CD8-positive, alpha-beta T cell (primary cell): ENCODE measurements at places on chromosomes 3 and 15.

- DNase-seq, result no peak
Measured at GRCh38 chr15:70185251-70185711, 87.6 kb upstream of the TLE3 start.

DNA sequence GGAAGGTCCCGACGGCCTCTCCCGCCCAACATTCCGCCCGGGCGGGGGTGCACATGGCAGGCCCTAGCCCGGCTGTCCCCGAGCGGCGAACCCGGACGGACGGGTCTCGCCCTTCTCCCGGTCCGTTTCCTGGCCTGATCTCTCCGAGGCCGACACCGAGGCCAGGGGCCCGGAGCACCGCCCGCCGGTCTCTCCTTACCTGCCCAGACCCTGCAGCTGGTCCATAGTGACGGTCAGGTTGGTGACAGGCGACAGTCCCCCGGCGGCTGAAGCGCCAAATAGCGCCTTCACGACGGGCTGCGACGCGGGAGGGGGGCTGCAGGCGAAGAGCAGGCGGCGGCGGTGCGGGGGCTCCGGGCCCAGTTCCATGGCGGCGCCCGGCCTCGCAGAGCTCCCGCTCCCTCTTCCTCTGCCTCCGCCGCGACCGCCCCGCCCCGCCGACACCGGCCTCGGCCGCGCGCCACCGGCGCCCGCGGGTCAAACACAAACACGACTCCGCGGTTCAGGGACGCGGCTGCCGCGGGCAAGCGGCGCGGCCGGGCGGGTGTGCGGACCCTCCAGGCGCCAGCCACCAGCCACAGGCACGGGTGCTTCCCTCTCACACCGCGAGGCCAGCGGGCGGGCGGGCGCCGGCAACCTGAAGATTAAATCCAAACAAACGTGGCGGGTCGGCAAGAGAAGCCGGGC is 495 bp downstream of the CDC25A start:
- DNase-seq, result no peak

DNA sequence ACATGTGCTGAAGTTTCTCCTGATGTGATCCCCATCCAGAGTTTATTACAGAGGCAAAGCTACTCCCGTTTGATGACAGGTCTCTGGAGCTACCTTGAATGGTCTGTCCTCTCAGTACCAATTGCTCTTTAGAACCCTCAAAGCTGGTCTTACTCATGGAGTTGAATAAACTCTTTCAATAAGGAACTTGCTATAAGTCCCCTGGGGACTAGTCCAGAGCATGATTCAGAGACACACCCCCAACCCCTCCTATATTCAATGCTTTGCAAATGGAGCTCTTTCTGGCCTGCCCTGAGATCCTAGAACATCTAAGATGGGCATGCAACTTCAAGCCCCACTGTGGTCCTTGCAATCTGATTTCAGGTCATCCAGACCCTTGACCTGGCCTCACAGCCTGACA is 23.9 kb upstream of the TPM1 start:
- DNase-seq, result no peak

DNA sequence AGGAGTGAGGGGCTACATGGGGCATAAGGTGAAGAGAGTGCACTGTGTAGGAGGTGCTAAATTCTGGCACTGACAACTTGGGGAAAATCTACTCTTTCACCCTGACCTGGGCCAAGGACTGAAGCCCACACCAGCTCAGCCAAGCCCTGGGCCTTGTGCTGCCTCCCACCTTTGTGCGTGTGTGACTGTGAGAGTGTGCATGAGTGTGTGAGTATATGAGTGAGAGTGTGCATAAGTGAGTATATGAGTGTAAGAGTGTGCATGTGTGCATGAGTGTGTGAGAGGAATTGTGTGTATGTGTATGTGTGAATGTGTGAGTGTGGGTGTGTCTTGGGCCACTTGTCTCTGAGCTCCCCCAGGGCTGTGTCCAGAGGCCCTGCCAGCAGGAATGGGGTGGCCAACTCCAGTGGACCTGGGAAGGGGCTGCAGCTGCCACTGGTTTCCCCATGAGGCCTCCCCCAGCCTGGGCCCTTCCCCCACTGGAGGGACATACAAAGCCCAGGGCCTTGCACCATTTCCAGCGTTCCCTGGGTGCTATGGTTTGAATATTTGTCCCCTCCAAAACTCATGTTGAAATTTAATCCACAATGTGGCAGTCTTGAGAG is 15.2 kb downstream of the C3orf22 start:
- DNase-seq, result no peak

- DNase-seq, result no peak
Measured at GRCh38 chr3:152611905-152612304, 223.0 kb upstream of the P2RY1 start.

DNA sequence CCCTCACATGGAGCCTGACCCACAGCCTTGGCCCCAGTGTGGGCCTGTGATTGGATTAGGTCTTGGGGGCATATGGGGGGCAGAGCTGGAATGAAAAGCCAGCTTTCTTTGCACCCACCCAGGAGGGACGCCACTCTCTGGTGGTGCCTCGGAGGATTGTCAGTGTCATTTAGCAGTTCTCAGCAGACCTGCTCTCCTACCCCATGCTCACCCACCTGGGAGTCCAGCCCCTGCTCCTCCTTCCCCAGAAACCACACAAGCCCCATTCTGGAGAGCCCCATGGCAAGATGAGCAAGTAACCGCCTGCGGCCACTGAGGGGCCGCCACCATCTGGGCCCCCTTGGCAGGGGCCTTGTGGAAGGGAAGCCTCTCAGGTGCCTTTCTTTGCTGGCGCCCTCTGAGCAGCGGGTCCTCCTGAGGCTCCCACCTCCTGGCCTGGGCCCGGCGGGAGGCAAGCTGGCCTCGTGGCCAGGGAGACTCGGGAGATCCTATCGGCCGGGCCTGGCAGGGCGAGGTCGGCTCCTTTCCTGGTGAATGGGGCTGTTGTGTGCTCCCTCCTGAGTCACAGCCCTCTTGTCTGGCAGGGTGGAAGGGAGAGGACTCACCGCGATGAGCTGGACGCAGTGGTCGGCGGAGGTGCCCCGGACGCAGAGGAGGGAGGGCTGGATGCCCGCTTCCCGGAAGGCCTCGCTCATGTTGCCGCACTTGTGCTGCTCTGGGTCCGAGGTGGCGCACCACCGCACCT is 2.3 kb downstream of the MELTF start:
- no peak for DNase-seq

DNA sequence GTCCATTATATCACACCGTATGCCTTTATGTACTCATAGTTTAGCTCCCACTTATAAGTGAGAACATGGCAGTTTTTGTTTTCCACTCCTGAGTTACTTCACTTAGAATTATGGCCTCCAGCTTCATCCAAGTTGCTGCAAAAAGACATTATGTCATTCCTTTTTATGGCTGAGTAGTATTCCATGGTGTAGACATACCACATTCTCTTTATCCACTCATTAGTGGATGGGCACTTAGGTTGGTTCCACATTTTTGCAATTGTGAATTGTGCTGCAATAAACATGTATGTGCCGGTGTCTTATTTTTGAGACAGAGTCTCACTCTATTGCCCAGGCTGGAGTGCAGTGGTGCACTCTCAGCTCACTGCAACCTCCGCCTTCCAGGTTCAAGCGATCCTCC is 74.1 kb upstream of the IQSEC1 start:
- DNase-seq, result no peak

DNA sequence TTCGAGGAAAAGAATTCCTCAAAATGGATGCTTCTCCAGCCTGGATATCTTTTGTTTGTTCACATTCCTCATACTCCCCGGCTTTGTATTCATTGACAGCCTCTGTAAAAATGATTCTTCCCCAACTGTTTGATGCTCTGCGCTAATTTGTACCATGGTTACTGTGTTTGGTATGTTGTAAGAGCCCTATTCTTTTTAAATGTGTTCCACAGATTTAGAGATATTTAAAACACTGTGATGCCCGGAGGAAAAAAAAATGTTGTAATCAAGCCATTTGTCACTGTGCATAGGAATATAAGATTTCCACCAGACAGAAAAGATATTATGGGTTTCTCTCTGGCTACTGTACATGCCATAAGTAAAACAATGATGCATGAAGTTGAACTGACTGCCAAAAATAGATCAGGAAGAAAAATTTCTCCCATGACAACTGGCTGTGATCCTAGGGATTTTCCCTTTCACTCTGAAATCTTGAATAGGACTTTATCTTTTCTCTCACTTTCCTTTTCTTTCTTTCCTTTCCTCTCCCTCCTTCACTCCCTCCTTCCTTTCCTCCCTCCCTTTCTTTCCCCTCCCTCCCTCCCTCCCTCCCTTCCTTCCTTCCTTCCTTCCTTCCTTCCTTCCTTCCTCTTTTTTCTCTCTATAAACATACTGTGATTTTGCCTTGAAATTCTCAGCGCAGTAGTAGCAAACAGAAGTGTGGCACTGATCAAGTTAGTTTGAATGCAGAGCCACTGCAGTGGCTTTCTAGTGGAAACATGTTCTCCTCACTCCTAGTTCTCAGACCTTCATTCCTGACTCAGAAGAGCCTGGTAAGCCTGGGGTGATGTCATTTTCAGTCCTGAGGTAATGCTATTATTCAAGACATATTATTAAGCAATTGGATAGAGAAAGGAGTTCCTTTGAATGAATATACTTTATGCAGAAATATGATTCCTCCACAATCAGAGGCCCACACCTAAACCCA is 254.9 kb upstream of the TBL1XR1 start:
- DNase-seq, result no peak

DNA sequence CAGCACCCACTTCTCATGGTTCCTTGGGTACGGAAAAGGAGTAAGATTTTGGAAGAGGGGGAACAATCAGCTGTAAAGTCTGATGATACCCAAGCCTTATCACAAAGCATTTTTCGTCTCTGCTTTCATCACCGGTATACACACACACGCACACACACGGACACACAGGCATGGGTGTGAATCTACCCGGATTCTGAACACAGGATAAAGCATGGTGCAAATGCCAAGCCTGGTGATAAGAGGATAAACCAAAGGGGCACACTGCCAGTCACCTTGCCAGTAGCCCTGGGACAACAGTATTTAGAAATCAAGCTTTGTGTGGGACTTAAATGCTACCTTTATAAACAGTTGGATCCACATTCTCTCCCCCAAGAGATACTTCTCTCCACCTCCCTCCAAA is 22.2 kb downstream of the FAM174B start:
- DNase-seq, result no peak

- DNase-seq, result no peak
Measured at GRCh38 chr15:85581495-85581894, 201.1 kb downstream of the AKAP13 start.

GRCh38 chr15:57506422-57506821 is 85.3 kb upstream of the MYZAP start:
- DNase-seq, result no peak

DNA sequence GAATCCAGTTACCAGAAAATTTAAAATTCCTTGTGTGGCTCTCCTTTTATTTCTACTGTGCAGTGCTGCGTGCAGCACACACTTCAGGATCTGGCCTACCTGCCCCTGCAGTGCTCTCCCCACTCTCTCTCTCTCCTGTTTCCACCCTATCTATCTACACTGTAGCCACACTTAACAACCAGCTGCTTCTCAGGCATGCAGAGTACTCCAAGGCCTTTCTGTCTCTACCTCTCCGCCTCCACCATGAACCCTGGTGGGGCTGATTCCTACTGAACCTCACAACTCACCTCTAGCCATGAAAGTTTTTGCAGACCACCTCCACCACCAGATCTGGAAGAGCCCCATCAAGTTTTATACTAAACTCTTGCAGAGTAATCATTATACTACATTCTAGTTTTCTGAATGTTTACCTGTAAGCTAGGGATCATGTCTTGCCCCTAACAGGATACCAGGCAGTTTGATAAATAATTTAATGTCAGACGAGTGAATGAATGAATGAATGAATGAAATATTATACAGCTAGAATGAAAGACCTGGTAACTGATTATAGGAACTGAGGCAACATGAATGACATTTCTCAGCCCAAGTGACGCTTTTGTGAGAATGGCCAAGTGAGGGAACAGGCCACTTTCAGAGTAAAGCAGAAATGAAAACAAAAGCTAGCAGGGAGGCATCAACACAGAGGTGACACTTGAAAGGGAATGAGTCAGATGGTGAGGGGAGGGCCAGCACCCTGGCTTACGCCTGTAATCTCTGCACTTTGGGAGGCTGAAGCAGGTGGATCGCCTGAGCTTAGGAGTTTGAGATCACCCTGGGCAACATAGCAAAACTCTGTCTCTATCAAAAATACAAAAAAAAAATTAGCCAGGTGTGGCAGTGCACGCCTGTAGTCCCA is 363.5 kb downstream of the FOXP1 start:
- DNase-seq, result peak; percentile 42

DNA sequence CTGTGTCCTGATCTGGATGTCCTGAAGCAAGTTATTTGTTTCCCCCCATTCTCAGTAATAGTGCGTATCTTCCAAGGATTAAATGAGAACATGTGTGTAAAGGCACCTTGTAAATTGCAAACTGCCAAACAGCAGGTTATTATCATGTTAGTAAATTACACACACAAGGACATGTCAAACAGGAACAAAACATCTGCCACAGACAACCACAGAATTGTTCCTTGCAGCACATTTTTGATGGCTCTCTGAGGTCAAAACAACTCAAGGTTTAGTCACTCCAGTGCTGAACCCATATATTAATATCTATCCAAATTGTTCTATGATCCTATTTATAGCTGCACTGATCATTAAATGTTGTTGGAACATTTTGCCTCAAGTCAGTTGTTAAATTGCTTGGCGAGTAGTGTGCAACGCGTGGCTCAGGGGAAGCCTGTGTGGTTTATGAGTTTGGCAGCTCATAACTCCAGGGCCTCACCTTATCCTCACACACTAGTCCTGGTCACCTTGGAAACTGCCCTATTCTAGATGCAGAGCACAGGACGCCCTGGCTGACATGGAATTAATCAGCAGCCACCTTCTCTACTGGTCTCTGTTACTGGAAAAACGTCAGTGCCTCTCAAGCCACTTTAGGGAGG is 46.3 kb upstream of the CDV3 start:
- DNase-seq, result no peak
